Breast epithelium (tissue), 4 donors: ENCODE measurements at places on chromosomes 1 and 21. TPM values are rescaled to one million over a fixed set of nuclear protein-coding genes. Genes with fewer than 3 reads are reported as not detected.
A peak's percentile ranks its signal among the peaks of the same experiment; 100 is the strongest.

The UBE2U gene
- not detected for total RNA-seq

The WDR4 gene
- 16.4 TPM for total RNA-seq

The ODF2L gene
- 72.8 TPM for total RNA-seq

The C1orf94 gene
- not detected for total RNA-seq

The PTGS2 gene
- 1.6 TPM for total RNA-seq

The OLIG1 gene
- not detected for total RNA-seq

GRCh38 chr1:11352816-11353799 lies 80.1 kb downstream of the UBIAD1 start:
- DNase-seq = no peak
- no peaks in the 10 kb centered on the region for H3K4me1 ChIP-seq
- peaks cover 24% of the 10 kb centered on the region for H3K27me3 ChIP-seq

DNA sequence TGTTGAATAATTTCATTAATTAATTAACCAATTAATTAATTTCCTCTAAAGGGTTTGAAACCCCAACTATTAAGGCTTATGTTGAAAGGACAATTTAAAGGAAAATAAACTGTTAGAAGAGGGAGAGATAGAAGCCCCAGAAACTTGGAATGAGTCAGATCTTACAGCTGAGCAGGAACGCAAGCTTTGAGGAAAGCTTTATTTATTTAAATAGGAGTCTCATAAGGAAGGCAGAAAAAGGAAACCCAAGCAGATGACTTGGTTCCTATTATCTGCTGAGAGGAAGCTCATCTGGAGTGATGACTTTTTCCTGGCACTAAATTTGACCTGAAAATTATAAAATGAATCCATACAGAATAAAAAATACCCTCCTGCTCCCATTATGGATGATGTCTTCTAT lies 105.1 kb downstream of the ROR1 start:
- H3K27me3 ChIP-seq = no peaks in the 10 kb centered on the region
- no peaks in the 10 kb centered on the region for H3K4me1 ChIP-seq
- DNase-seq = no peak
- no peaks in the 10 kb centered on the region for H3K36me3 ChIP-seq

- no peak overlapping the region for H3K27ac ChIP-seq
- no peaks in the 10 kb centered on the region for H3K27me3 ChIP-seq
- H3K4me1 ChIP-seq = no peaks in the 10 kb centered on the region
- no peak overlapping the region for H3K4me3 ChIP-seq
- H3K36me3 ChIP-seq = no peaks in the 10 kb centered on the region
Observed at GRCh38 chr1:204143276-204144041, 8.4 kb downstream of the ETNK2 start.

DNA sequence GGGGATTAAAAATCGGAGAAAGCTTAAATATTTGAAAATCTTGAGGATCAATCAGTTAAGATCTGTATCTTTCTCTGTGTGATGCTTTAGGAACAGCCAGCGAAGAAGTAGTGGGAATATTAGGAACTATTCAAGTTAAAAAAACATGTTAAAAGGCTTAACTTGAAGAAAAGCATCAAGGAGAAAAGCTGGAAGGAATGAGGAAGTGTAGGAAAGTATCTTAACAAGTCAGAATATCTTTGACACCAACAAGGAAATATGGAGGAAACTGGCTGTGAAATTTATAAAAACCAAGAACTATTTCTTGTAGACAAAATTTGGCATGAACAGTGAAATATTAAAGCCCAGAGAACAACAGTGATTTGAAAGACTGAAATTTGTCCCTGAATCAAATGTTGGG lies 60.4 kb downstream of the ATF6 start:
- DNase-seq = no peak
- no peaks in the 10 kb centered on the region for H3K27me3 ChIP-seq
- no peak overlapping the region for H3K4me3 ChIP-seq
- H3K36me3 ChIP-seq = no peaks in the 10 kb centered on the region
- no peak overlapping the region for H3K27ac ChIP-seq

DNA sequence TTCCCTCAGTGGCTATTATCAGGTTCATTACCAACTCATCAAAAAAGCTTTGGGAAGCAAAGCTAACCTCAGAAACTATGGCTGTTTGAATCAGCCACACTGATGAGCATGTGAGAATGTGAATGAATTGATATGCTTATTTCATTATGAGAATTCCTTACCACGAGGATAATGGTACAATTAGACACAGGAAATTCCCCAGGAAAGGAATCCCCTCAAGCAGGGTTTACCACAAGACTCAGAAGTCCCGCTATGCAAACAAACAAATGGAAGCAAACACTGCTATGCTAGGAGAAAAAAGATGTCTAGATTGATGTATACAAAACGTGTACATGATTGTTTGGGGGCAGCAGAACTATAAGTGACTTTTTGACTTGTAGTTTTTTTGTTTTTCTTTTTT lies 205.0 kb downstream of the HMCN1 start:
- no peak for DNase-seq
- H3K4me1 ChIP-seq = no peaks in the 10 kb centered on the region
- H3K36me3 ChIP-seq = no peaks in the 10 kb centered on the region
- H3K27me3 ChIP-seq = no peaks in the 10 kb centered on the region

- no peaks in the 10 kb centered on the region for H3K36me3 ChIP-seq
- DNase-seq = no peak
- no peaks in the 10 kb centered on the region for H3K27me3 ChIP-seq
- H3K4me1 ChIP-seq = no peaks in the 10 kb centered on the region
- H3K27ac ChIP-seq = no peak overlapping the region
Observed at GRCh38 chr1:117565745-117566455, 39.9 kb upstream of the TENT5C start.

- no peak overlapping the region for H3K4me3 ChIP-seq
- no peak for DNase-seq
- no peaks in the 10 kb centered on the region for H3K4me1 ChIP-seq
- no peak overlapping the region for H3K27ac ChIP-seq
- H3K27me3 ChIP-seq = no peaks in the 10 kb centered on the region
Observed at GRCh38 chr1:76620371-76620770, 246.9 kb upstream of the ST6GALNAC5 start.

DNA sequence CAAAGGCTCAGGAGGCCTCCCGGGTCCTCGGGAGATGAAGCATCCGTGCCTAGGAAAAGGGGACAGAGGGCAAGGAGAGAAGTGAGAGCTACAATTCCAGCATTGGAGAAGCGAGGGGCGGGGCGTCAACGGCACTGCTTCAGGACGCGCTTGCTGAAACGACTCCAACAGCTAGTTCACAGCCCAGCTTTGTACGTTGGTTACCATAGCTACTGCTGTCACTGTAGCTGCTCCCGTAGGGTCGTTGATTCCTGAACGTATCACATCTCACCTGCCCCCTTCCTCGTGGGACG lies 63.1 kb downstream of the TOR1AIP2 start:
- H3K27me3 ChIP-seq = no peaks in the 10 kb centered on the region
- DNase-seq = no peak
- peak overlapping the region; percentile 34 for H3K4me3 ChIP-seq
- no peaks in the 10 kb centered on the region for H3K4me1 ChIP-seq
- peak overlapping the region; percentile 65 for H3K27ac ChIP-seq

DNA sequence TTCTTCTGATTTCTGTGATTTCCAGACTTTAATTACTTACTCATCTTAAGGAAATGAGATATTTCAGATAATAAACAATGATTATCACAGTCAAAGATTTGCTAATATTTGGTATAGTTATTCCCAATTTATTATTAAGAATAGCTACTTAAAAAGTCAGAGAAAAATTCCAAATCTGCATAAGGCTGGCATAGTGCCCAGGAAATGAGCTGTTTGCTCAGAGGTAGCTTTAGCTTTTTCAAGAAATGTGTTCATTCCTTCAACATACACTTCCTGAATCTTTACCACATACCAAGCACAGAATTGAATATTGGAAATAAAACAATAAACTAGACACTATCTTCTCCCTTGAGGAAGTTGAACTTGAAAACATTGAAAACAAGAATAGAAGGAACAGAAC lies 44.3 kb upstream of the KCNK1 start:
- no peaks in the 10 kb centered on the region for H3K4me1 ChIP-seq
- no peaks in the 10 kb centered on the region for H3K36me3 ChIP-seq
- H3K27ac ChIP-seq = no peak overlapping the region
- H3K27me3 ChIP-seq = no peaks in the 10 kb centered on the region
- DNase-seq = no peak

DNA sequence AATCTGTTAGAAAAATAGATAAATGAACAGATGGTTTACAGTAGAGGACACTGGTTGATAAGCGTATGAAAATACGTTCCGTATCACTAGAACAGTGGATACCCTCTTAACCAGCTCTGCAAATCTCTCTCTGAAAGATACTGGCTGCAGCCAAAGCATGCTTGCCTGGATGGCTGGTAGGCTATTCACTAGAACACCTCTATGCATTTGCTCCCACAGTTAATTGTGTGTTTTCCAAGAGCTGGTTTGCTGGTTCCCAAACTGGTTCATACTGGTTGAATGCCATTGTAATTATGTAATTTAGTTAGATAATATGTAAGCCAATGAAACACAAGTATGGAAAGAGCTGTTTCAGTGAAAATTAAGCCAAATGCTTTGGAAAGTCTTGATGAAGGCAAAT lies 126.6 kb downstream of the C1orf21 start:
- H3K36me3 ChIP-seq = no peaks in the 10 kb centered on the region
- H3K4me3 ChIP-seq = no peak overlapping the region
- no peak overlapping the region for H3K27ac ChIP-seq
- H3K4me1 ChIP-seq = no peaks in the 10 kb centered on the region
- no peaks in the 10 kb centered on the region for H3K27me3 ChIP-seq

DNA sequence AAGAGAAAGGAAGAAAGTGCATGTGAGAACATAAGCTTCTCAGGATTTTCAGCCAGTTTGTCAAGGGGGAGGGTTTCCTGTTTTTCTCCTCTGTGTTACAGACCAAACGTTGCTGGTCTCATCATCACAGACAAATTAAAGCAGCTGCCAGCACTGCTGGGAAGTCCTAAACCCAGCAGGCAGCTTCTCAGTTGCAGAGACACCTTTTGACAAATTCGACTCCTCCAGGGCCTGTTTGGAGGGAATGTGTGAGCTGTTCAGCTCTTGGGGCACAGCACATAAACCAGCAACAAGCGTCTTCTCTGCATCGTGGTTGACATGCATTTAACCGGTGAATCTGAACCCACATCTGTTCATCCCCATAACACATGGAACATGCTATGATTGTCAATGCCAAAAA lies 454.6 kb upstream of the RUNX1 start:
- DNase-seq = no peak
- no peak overlapping the region for H3K4me3 ChIP-seq
- no peaks in the 10 kb centered on the region for H3K27me3 ChIP-seq
- H3K27ac ChIP-seq = no peak overlapping the region

DNA sequence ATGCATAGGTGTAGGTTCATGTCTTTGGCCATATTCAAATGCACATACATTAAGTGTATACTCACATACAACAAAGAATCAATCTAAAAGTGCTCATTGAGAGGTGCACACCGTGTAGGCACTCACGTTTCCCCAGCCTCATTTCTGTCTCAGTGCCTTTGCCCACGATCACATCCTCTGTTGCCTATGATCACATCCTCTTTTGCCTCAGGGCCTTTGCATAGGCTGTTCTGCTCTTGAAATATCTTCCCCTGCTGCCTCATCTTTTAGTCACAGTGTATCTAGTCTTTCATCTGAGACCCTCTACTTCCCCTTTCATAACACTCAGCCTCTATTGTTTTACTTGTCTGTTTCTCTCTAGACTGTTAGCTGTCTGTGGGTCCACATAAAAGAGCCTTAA lies 69.3 kb downstream of the FOXD2 start:
- peaks cover 17% of the 10 kb centered on the region for H3K27me3 ChIP-seq
- no peak for DNase-seq
- no peaks in the 10 kb centered on the region for H3K4me1 ChIP-seq
- H3K36me3 ChIP-seq = no peaks in the 10 kb centered on the region

DNA sequence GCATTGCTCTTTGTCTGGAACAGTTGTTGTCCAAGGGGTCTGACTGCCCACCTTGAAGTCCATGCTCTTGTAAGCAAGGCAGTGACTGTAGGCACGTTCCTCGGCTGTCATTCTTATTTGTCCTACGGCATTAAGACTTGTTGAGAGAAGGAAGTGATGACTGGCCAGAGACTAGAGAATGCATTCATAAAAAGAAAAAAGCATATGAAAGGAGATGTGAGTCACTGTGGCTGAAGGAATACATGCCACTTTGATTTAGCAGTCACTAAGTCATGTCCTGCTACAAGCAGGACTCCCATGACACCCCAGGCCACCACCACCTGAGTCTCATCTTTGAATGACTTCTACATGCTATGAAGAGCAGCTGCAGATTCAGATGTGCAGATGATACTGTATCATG lies 50.5 kb downstream of the CNN3 start:
- peak overlapping the region; percentile 64 for H3K27ac ChIP-seq
- H3K27me3 ChIP-seq = no peaks in the 10 kb centered on the region
- H3K36me3 ChIP-seq = no peaks in the 10 kb centered on the region
- no peak overlapping the region for H3K4me3 ChIP-seq
- no peaks in the 10 kb centered on the region for H3K4me1 ChIP-seq

DNA sequence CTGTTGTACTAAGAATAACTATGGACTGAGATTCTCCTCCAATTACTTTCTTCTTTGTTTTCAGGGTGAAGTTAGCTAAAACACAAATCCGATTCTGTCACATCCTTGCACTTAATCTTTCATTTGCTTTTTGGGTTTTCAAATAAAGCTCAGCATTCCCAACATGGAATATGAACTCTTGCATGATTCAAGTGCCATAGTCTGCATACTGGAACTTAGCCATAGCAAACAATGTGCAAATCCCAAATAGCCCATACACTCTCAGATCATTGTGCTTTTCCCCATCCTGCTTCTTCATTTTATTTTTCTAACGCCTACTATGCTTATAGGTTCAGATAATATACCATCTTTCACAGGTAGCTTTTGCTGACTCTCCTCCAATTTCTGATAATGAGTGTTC lies 455.8 kb upstream of the PRMT6 start:
- DNase-seq = no peak
- H3K4me1 ChIP-seq = no peaks in the 10 kb centered on the region
- no peak overlapping the region for H3K27ac ChIP-seq
- H3K4me3 ChIP-seq = no peak overlapping the region

- H3K36me3 ChIP-seq = no peaks in the 10 kb centered on the region
- H3K4me1 ChIP-seq = no peaks in the 10 kb centered on the region
- no peaks in the 10 kb centered on the region for H3K27me3 ChIP-seq
- no peak for DNase-seq
- H3K27ac ChIP-seq = no peak overlapping the region
Observed at GRCh38 chr1:150024156-150024555, 13.6 kb upstream of the OTUD7B start.

GRCh38 chr1:230915078-230915477 lies 46.8 kb upstream of the C1orf198 start:
- H3K27me3 ChIP-seq = no peaks in the 10 kb centered on the region
- H3K36me3 ChIP-seq = no peaks in the 10 kb centered on the region
- no peak overlapping the region for H3K4me3 ChIP-seq
- no peak for DNase-seq
- H3K4me1 ChIP-seq = no peaks in the 10 kb centered on the region

- H3K4me1 ChIP-seq = no peaks in the 10 kb centered on the region
- no peak for DNase-seq
- H3K27ac ChIP-seq = no peak overlapping the region
- H3K4me3 ChIP-seq = no peak overlapping the region
- no peaks in the 10 kb centered on the region for H3K27me3 ChIP-seq
Observed at GRCh38 chr1:151475175-151475574, 15.9 kb upstream of the POGZ start.

GRCh38 chr1:107919953-107920352 lies 45.0 kb downstream of the VAV3 start:
- H3K4me1 ChIP-seq = no peaks in the 10 kb centered on the region
- H3K27ac ChIP-seq = no peak overlapping the region
- DNase-seq = no peak
- no peaks in the 10 kb centered on the region for H3K36me3 ChIP-seq
- no peaks in the 10 kb centered on the region for H3K27me3 ChIP-seq
- H3K4me3 ChIP-seq = no peak overlapping the region
